Esophagus mucosa (tissue), 1 donor: ENCODE measurements at places on chromosomes 1 and 21. TPM values are rescaled to one million over a fixed set of nuclear protein-coding genes. Genes with fewer than 3 reads are reported as not detected.

CD58 gene
- 19.8 TPM for total RNA-seq

CLCA4 gene
- total RNA-seq, result 230 TPM

LIN28A gene
- total RNA-seq, result not detected

ZNF496 gene
- 6.8 TPM for total RNA-seq

MANEAL gene
- total RNA-seq, result 3.1 TPM

GJB5 gene
- total RNA-seq, result 78.8 TPM

OLIG2 gene
- total RNA-seq, result not detected
